ENCODE measurements at places on chromosomes 16 and 17.

- no peak for DNase-seq
These were observed 8.1 kb downstream of the CTRL start for GRCh38 chr16:67923414-67924116.

DNA sequence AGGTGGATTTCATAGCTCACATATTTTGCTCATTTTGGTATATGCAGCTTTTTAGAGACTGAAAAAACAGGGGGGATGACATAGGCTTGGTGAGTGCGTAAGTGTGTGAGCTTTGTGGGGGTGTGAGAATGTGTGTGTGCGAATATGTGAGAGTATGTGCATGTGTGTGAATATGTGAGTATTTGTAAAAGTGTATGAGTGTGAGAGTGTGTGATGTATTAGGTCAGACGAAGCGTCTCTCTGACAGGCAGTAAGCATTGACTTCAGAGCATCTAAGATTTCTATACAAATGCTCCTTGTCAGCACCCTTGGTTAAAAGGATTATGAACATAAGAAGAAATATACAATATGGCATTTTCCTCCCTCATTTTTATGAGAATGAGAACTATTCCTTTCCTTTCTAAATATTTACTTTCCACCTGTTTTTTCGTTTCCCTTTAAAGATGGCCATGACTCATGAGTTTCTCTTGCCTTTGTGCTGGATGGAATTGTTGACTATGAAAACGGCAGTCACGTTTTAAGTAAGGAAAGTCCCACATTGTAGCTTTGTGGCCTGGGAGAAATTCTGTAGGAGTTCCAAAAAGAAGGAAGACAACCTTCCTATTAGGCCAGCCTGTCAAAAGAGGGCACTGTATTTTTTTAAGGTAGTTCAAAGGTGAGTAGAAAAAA lies 276.4 kb downstream of the FOXL1 start:
- peak; percentile 70 for DNase-seq

- no peak for DNase-seq
These were observed 32.6 kb downstream of the CCDC57 start for GRCh38 chr17:82179946-82180475.

- DNase-seq: peak; percentile 29
These were observed 37.9 kb downstream of the TSC2 start for GRCh38 chr16:2085669-2086068.

DNA sequence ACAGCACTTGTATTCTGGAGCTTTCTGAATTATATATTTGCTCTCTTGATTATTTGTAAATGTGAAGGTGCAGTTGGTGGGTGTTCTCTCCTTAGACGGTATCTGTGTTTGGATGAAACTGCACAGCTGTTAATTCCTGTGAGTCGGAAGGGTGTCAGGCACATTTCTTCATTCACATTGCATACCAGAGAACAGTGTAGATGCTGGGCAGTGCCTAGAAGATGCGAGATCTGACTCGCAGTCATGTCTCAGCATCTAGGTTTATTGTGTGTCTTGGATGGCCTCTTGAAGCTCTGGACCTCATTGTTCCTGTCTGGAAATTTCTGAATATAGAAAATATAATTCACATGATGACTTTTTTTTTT lies 61.2 kb downstream of the CLEC16A start:
- peak; percentile 47 for DNase-seq

GRCh38 chr17:42509841-42510240 lies 26.2 kb upstream of the NAGLU start:
- no peak for DNase-seq

- no peak for DNase-seq
These were observed 21.7 kb downstream of the GRB2 start for GRCh38 chr17:75383842-75384195.

GRCh38 chr17:58382108-58382871 lies 30.3 kb upstream of the SUPT4H1 start:
- no peak for DNase-seq

GRCh38 chr16:59997706-59998105 lies 1263.6 kb upstream of the GOT2 start:
- DNase-seq: no peak

- no peak for DNase-seq
These were observed 128.6 kb downstream of the IRF8 start for GRCh38 chr16:86027373-86028126.

GRCh38 chr16:50395763-50396710 lies 27.2 kb upstream of the BRD7 start:
- no peak for DNase-seq

GRCh38 chr16:20952139-20952920 lies 51.8 kb downstream of the LYRM1 start:
- DNase-seq: no peak

- peak; percentile 83 for DNase-seq
These were observed at the start of gene GLG1 for GRCh38 chr16:74606521-74607309. Gene GLG1, minus strand, starts transcription at chr16:74607114. Its CDS starts 20 bp downstream, at chr16:74607094.

GRCh38 chr17:29821897-29822296 lies 108.1 kb downstream of the SSH2 start:
- no peak for DNase-seq

DNA sequence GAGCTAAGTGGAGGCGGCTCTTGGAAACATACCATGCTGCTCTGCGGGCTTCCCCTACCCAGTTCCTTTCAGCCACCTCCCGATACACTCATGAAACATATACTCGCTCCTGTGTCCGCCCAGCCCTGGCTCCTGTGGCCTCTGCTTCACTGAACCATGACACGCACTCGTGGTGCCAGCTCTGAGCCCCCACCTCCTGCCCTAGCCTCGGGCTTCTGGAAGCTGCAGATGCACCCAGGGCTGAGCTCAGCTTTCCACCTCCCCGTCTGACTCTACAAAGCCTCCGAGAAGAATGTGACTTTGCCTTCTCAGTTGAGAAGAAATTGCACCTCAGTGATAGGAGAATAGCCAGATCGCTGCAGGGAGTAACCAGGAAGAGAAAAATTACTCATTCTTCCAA lies 11.0 kb downstream of the CALB2 start:
- no peak for DNase-seq

DNA sequence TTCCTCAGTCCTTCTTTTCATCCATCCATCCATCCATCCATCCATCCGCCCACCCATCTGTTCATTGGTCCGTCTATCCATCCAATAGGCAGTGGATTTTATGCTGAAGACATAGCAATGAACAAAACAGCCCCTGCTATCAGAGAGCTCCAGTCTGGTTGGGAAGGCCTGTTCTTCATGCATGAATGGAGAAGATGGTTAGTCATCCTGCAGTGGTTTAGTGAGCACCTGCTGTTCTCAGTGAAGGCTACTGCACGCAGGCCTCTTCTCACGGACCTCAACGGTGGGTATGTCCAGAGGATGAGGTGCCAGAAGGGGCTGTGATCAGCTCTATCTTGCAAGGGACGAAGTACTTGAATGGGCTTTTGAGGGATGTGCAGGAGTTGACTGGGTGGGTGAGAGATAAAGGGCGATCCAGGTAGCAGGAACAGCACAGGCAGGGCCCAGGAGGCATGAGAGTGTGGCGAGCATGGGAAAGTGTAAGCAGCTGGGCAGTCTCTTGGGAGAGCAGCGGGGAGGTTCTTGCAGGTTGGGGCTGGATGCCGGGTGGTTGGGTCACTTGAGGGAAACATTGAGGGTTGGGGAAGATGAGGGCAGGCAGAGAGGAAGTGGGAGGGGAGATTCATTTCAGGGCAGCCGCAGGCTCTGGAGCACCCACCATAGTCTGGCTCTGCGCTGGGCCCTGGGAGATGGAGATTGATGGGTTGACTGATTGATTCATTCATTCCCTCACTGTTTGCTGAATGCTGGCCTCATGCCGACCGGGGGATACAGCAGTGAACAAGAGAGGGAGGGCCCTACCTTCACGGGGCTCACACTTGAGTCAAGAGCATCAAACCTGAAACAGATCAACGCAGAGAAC lies 115.0 kb upstream of the CIBAR2 start:
- no peak for DNase-seq

DNA sequence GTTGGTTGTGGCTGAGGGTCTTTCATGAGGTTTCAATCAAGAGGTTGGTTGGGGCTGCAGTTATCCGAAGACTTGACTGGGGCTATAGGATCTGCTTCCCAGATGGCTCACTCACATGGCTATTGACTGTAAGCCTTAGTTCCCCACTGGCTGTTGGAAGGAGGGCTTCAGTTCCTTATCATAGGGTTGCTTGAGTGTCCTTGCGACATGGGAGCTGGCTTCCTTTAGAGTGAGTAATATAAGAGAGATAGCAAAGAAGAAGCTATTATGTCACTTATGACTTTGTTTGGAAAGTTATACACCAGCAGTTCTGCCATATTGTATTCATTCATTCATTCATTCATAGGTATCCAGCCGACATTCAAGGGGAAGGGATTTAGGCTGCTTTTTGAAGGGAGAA lies 121.4 kb upstream of the WSCD1 start:
- DNase-seq: no peak

DNA sequence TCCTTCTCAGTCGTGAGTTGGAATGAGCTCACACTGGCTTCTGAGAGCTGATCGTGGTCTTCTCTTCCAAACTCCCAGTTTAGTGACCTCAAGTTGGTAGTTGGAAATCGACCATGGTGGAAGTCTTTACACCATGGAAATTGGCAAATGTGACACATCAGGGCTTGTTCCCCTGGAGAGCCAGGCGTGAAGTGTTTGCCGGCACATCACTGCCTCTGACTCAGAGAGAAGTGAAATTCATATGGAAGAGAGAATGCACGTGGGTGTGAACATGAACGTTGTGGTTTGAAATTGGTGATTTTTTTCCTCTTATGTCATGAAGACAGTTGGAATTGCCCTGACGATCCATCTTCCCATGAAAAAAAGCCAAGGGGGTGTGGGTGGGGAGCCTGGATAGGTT lies 47.4 kb downstream of the AXIN2 start:
- DNase-seq: peak; percentile 92

DNA sequence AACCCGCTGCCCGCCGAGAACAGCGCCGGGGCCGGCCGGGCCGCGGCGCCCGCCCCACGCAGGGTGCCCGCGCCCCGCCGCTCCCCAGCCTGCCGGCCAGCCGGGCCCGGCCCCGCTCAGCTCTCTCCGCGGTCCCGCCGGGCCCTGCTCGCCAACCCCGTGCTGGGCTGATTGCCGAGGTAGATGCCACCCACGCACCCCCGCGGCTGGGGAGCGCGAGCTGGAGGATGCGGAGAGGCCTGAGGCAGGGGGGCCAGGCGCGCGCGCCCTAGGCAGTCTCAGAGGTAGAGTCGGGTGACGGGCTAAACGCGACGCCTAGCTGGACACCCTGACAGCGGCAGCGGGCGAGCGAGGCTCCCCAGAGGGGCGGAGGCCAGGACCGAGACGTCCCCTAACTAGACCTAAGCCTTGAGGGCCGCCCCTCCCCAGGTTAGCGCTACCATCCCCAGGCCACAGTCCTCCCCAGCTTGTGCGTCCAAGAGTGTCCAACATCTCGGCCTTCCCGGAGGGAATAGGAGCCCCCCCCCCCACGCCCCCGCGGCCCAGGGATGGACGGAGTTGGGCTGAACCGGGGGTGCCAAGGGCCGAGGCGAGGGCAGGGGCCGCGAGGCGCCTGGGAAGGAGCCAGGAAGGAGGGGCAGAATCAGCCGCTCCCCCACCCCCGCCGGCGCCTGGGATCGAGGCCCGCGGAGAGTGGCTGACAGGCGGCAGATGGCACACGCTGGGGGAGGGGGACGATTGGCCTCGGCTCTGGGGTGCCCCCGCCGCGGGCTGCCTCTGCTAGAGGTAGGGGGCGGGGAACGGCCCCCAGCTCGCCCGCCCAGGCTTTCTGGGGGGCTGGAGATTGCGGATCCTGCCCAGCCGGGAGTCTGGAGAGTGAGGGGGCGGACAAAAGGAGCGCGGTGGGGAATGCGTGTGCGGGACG lies 2.5 kb upstream of the ZNF423 start:
- peak; percentile 51 for DNase-seq

GRCh38 chr16:82331397-82331796 lies 161.4 kb upstream of the MPHOSPH6 start:
- DNase-seq: no peak

- DNase-seq: no peak
These were observed 2.1 kb downstream of the ST6GALNAC1 start for GRCh38 chr17:76641501-76641900.

GRCh38 chr16:89952049-89952448 lies 3.5 kb downstream of the DEF8 start:
- no peak for DNase-seq

DNA sequence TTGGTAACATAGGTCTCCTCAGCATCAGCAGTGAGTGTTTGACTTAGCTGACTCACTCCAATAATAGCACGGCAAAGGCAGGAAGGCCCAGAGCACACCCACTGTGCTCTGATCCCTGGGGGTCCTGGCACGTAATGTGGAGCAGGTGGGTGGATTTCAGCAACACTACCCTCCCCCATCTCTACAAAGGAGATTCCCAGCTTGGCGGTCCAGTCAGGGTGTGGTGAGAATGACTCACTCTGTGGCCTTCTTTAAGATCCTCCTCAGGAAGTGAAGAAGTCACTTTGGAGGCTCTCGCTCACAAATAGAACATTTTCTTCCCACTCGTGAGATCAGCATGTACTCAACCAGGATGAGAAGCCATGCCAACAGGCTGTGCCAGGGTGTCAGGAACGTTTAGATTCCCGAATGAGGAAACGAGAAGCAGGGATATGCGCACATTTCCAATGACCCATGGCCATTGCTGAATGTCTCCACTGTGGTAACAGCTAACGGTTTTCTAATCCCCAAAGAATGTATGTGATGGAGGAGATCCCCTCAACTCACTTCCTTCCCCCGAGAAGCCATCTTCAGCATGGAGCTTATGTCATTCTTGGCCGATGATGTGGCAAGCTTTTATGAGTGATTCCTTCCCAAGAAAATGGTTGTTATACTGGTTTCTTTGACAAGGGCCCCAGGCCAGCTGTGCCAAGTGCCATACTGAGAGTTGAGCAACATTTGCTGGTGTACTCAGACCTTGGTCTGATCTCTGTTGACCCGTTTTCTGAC lies 365.2 kb downstream of the C16orf95 start:
- DNase-seq: peak; percentile 100

GRCh38 chr17:77495575-77495974 lies 354.8 kb downstream of the SEC14L1 start:
- DNase-seq: no peak

DNA sequence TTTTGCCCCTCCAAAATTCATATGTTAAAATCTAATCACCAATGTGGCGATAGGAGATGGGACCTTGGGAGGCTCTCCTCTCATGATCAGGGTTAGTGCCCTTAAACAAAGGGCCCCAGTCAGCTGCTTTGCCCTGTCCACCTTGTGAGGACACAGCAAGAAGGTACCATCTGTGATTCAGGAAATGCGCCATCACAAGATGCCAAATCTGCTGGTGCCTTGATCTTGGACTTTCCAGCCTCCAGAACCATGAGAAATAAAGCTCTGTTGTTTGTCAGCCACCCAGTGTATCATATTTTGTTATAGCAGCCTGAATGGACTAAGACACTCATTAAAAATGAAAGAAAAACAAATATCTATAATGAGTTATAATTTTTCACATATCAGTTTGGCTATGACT lies 63.0 kb upstream of the NKD1 start:
- DNase-seq: no peak

GRCh38 chr17:76000016-76000754 lies 470 bp upstream of the CDK3 start:
- peak; percentile 39 for DNase-seq

DNA sequence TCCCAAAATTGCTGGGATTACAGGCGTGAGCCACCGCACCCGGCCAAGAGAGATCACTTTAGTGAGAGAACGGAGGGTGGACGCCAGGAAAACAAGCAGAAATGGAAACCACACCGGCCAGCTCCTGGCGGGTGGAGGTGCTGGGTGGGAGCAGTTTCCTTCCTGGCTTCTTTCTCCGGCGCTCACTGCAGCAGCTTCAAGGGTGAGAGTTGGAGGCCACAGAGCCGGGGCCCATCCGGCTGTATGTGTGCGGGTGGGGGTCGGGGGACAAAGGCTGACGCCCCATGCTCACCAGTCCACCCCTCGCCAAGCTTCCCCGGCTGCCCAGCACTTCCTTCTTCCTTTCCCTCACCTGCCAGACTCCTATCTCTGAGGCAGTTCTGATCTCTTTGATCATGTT lies 13.5 kb upstream of the BHLHA9 start:
- no peak for DNase-seq

GRCh38 chr16:50400967-50401348 lies 32.2 kb upstream of the BRD7 start:
- peak; percentile 18 for DNase-seq
